Upper lobe of right lung (tissue), 1 donor: ENCODE measurements at places on chromosomes 5 and 9. TPM values are rescaled to one million over a fixed set of nuclear protein-coding genes. Genes with fewer than 3 reads are reported as not detected.

AK3 gene
- 44.2 TPM for total RNA-seq

- no peaks in the 10 kb centered on the region for H3K4me1 ChIP-seq
- no peak for DNase-seq
These were observed 46.3 kb downstream of the FSTL4 start for GRCh38 chr5:133565993-133566392.

GRCh38 chr9:130078547-130078946 is 24.8 kb downstream of the GPR107 start:
- no peaks in the 10 kb centered on the region for H3K27me3 ChIP-seq
- no peak overlapping the region for H3K4me3 ChIP-seq
- H3K4me1 ChIP-seq: peaks cover 13% of the 10 kb centered on the region
- DNase-seq: no peak
- peaks cover 76% of the 10 kb centered on the region for H3K36me3 ChIP-seq

GRCh38 chr9:128762671-128763449 is 8.9 kb downstream of the ZER1 start:
- no peaks in the 10 kb centered on the region for H3K4me1 ChIP-seq
- peaks cover 10% of the 10 kb centered on the region for H3K36me3 ChIP-seq
- no peak overlapping the region for H3K4me3 ChIP-seq
- no peaks in the 10 kb centered on the region for H3K27me3 ChIP-seq
- no peak for DNase-seq

DNA sequence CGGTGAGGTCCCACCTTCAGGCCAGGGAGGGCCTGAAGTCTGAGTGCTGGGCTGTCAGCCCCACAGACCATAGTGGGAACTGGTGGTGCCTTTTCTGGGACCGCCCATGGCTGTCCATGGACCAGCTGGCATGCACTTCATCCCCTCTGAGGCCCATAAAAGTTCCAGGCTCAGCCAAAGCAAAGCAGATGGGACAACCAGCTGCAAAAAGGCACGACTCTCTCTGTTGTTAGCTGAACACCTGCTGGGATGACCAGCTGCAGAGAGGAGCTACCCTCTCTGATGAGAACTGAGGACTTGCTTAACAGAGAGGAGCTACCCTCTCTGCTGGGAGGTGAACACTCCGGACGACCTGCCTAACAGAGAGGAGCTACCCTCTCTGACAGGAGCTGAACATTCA is 844.3 kb upstream of the DMAC1 start:
- H3K4me3 ChIP-seq: no peak overlapping the region
- no peaks in the 10 kb centered on the region for H3K27me3 ChIP-seq
- DNase-seq: no peak
- no peaks in the 10 kb centered on the region for H3K36me3 ChIP-seq
- H3K27ac ChIP-seq: no peak overlapping the region

DNA sequence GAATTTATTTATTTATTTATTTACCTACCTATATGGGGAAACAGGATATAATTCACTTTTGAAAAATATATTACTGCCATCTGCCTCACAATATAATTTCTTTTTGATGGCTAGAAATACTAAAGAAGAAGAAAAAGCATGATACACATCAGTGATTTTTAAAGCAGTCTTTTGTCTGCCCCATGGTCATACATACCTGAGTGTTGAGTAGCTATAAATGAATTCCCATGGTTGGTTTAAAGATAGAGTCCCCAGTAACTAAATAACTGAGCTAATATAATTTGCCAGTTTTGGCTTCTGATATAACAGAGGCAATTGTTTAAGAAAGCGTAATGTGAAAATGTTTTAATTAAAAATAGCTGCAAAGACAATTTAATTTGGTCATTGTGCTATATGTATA is 447.8 kb downstream of the PDE4D start:
- H3K4me3 ChIP-seq: no peak overlapping the region
- no peak overlapping the region for H3K27ac ChIP-seq
- no peaks in the 10 kb centered on the region for H3K4me1 ChIP-seq
- no peaks in the 10 kb centered on the region for H3K36me3 ChIP-seq

DNA sequence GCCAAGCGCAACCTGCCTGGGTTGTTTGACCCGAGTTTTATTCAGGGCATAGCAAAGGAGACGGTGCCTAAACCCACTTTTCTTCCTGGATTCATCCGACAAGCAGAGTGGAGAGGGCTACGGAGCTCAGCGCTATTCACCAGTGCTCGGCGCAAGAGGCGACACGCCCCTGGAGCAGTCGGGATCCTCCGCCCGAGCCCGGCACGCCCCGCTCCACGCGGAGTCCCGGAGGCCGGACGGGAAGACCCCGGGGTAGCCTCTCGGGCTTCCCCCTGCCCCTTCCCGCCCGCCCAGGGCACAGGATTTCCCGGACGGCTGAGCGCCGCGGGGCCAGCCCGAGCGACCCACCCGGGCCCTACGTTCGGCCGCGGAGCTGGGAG is 427 bp downstream of the SERINC5 start:
- no peaks in the 10 kb centered on the region for H3K27me3 ChIP-seq
- peak; percentile 89 for DNase-seq
- H3K4me3 ChIP-seq: peak overlapping the region; percentile 76
- H3K27ac ChIP-seq: peak overlapping the region; percentile 98
- H3K4me1 ChIP-seq: peaks cover 41% of the 10 kb centered on the region
- H3K36me3 ChIP-seq: no peaks in the 10 kb centered on the region

GRCh38 chr5:176474476-176474875 is 26.3 kb downstream of the FAF2 start:
- no peaks in the 10 kb centered on the region for H3K4me1 ChIP-seq
- no peak for DNase-seq
- H3K4me3 ChIP-seq: no peak overlapping the region
- H3K36me3 ChIP-seq: peaks cover 20% of the 10 kb centered on the region
- no peak overlapping the region for H3K27ac ChIP-seq
